ENCODE measurements at places on chromosomes 7 and 10.

GRCh38 chr10:17867056-17867455, 57.9 kb downstream of the MRC1 start:
- DNase-seq, result no peak

DNA sequence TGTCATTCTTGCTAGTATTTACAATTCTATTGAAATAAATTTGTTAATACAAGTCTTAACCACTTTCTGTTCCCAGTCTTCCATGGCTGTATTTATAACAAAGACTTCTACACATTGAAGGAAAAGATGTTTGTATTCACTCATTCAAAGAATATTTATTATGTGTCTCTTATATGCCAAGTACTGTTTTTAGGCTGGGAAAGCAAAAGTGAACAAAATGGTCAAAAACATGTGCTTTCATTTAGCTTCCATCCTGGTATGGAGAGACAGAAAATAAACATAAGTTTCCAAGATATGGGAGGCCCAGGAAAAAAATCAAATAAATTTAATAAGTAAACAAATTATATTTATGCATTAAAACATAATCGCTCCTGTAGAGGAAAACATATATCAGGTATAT, 22.9 kb downstream of the CPED1 start:
- DNase-seq, result no peak

GRCh38 chr7:8566016-8566415, 132.6 kb downstream of the NXPH1 start:
- no peak for DNase-seq

- no peak for DNase-seq
Measured at GRCh38 chr7:81430761-81431160, 339.1 kb downstream of the HGF start.

Data from stimulated activated CD4-positive, alpha-beta T cell treated with anti-CD3 and anti-CD28 coated beads, Interleukin-1b, Interleukin-23, amount 100 ng/mL, for 4 hours (primary cell).